ENCODE measurements at places on chromosomes 5 and 9. TPM values are rescaled to one million over a fixed set of nuclear protein-coding genes. Genes with fewer than 3 reads are reported as not detected.

POC5 gene
- 5.1 TPM for total RNA-seq

PLCXD3 gene
- under 0.01 TPM for total RNA-seq

FCN2 gene
- total RNA-seq = not detected

CCDC152 gene
- total RNA-seq = 0.56 TPM

SRP19 gene
- total RNA-seq = 74.2 TPM

AK8 gene
- total RNA-seq = 0.09 TPM

LTC4S gene
- total RNA-seq = 1.1 TPM

DDX4 gene
- total RNA-seq = not detected
